ENCODE measurements at places on chromosomes 1 and 21.

DNA sequence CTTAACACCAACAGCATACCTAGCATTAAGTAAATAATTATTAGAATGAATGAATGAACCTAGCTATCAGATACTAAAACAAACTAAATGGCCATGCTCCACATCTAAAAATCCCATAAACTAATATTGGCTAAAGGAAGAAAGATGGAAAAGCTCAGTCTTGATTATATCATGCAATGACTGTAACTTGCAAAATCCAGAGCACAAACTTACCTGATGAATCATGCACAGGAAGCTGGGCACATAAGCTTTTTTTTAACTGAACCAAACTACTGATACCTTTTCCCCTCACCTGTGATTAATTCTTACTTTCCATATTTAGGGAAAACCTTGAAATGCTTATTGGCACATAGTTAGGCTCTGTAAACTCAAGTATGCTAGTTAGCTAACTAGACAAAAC, 70.2 kb downstream of the KIF14 start:
- DNase-seq: no peak

- no peak for DNase-seq
Measured at GRCh38 chr21:32413015-32413504, 554 bp downstream of the EVA1C start.

DNA sequence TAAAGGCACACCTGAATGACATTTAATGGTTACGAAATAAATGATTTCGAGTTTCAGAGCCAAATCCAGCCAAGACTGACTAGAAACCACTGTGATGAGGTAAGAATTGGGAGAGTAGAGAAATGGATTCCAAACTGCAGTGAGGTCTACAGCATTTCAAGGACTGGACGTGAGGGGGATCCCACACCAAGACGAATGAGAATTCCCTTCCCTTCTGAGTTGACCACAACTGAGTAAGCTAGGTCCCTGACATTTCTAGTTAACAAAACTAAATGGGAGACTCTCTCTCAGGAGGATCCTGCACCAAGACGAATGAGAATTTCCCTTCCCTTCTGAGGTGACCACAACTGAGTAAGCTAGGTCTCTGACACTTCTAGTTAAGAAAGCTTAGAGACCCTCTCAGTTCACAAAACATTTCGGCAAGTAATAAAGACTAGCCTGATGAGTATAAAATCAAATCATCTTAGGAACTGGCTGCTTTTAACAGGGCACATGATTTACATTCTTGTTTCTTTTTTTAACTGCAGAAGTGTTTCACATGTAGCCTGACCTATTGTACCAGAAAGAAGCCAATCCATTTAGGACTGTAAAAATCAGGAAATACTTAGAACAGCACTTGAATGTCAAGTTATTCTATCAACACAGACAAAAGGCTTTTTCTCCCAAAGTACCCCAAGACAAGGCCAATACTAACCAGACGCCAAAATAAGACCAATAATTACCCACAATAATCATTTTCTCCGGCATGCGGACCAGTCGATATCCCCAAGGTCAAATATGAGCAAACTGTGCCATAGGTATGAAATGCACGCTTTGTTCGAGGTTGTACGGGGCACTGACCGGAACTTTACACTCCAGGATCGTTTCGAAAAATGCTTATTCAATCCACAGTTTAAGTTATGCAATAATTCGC, 1.4 kb upstream of the SPATA1 start:
- no peak for DNase-seq

- DNase-seq: no peak
Measured at GRCh38 chr1:205907794-205908193, 35.5 kb downstream of the SLC26A9 start.

GRCh38 chr1:233065685-233066084, 115.3 kb downstream of the NTPCR start:
- DNase-seq: no peak

- DNase-seq: peak; percentile 59
Measured at GRCh38 chr21:33403128-33403785, at the start of gene IFNGR2. Gene IFNGR2, plus strand, starts transcription at chr21:33403413. Its CDS starts 131 bp downstream, at chr21:33403544.

DNA sequence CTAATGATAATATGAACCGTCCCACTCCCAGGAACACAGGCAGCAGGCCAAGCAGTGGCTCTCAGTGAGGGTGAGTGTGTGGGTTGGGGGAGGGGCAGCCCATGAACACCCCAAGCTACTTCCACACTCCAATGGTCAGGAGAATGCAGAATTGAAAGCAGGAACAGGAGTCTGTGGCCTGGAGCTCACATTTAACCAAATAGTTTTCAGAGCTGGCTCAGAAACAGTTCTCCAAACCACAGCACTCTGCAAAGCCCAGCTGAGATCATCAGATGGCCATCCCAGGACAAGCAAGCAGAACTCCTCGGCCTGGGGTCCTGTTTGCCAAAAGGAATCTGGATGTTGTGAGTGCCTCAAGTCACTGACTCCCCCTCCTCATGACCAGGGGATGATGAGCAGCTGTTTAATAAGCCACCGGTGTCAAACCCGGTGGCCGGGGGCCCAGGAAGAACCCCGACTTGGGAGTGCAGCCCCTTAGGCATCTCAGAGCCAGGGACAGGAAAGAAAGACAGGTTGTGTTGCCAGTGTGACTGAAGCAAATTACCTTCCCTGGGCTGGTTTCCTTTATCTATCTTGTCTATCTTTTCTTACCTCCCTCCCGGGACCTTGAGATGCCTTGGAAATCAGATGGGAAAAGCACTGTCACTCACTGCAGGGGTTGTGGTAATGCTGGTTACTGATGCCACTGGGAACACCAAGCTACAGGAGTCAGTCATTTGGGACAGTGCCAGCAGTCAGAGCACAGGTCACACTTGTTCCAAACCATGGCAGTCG, 20.4 kb downstream of the DEGS1 start:
- no peak for DNase-seq
